T1000 (cell line): ENCODE measurements at places on chromosomes 1 and 21.

DNA sequence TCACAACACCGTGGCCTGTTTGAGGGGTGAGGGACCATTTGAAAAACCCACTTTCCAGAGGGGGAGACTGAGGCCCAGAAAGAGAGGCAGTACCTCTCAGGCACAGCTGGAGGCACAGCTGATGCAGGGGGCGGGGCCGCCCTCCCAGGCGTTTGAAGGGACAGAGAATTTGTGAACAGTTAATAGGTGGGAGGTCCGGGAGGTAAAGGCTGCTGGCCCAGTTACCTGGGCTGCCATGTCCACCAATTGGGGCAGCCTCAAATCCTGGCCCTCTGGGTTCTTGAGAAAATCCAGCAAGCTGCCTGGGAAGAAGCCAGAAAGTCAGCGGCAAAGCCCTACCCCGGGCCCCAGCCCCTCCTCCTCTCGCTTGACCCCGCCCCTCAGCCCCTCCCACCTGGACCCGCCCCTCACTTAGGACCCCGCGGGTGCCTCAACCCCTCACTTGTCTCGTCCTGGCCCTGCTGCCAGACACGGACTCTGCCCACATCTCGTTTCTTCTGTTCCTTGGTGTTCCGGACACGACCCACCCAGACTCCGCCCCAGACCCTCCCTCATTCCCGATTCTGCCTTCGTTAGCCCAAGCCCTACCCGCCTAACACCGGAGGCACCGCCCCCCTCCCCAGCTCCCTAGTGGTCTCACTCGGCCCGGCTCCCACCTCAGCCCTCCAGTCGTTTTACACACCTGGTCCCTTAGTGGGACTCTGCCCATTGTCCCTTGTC lies 10.8 kb upstream of the AHDC1 start:
- DNase-seq: no peak

GRCh38 chr1:36091698-36092097 lies 3.0 kb downstream of the ADPRS start:
- DNase-seq: no peak

- DNase-seq: no peak
These were observed 33.4 kb upstream of the ST6GALNAC5 start for GRCh38 chr1:76833856-76834255.

GRCh38 chr1:118871582-118872171 lies 116.5 kb downstream of the TBX15 start:
- DNase-seq: no peak

DNA sequence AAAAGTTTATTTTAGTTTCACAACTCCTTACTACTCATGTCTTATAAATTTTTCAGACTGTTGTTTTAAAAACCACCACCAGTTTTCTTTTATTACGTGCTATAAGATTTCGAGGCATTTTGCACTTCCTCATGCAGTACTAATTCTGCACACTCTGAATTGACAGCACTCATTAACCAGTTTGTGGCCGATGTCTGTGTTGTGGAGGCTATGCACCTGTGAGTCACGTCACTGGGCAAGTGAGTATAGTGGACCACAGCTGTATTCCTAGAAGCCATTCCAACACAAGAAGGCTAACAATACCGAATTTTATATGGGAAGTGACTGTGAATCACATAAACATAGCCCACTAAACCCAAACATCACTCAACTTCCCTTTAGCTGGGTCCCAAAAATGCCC lies 21.0 kb upstream of the SPATA6 start:
- no peak for DNase-seq

GRCh38 chr1:116390195-116390594 lies 17.2 kb downstream of the ATP1A1 start:
- DNase-seq: no peak

- DNase-seq: no peak
These were observed 330.2 kb downstream of the S1PR1 start for GRCh38 chr1:101566883-101567538.

GRCh38 chr1:32303997-32304622 lies 12.2 kb downstream of the HDAC1 start:
- DNase-seq: no peak

- no peak for DNase-seq
These were observed 44.4 kb downstream of the DIPK1A start for GRCh38 chr1:92916899-92917298.

DNA sequence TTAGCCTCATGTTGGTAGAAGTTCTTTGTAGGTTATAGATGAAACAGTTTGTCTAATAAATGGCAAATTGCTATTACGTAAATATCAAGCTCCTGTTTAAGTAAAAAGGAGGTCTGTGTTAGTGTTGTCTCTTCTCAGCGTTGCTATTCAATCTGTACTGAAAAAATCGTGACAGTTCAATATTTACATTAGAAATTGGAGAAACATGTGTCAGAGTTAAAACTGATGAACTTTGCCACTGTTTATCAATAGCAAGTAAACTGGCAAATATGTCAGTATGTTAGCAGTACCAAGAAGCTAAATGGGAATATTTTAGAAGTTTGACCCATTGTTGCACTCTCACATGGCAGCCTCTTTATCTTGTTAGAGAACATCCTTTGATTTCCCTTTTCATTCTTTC lies 218.5 kb downstream of the GPR52 start:
- no peak for DNase-seq

GRCh38 chr1:65141394-65141793 lies 6.6 kb upstream of the AK4 start:
- no peak for DNase-seq
